Lower lobe of right lung (tissue), 2 donors: ENCODE measurements at places on chromosomes 6 and 20. TPM values are rescaled to one million over a fixed set of nuclear protein-coding genes. Genes with fewer than 3 reads are reported as not detected.
A peak's percentile ranks its signal among the peaks of the same experiment; 100 is the strongest.

The FAM217A gene
- not detected for total RNA-seq

The THBD gene
- total RNA-seq: 77.6 TPM

The APOBEC2 gene
- total RNA-seq: 0.65 TPM

The POM121L2 gene
- total RNA-seq: not detected

The GPX5 gene
- total RNA-seq: not detected

- H3K27ac ChIP-seq: peak overlapping the region; percentile 13
- no peaks in the 10 kb centered on the region for H3K27me3 ChIP-seq
- H3K4me3 ChIP-seq: no peak overlapping the region
- H3K36me3 ChIP-seq: no peaks in the 10 kb centered on the region
Measured at GRCh38 chr6:19848465-19849029, 11.4 kb downstream of the ID4 start.

DNA sequence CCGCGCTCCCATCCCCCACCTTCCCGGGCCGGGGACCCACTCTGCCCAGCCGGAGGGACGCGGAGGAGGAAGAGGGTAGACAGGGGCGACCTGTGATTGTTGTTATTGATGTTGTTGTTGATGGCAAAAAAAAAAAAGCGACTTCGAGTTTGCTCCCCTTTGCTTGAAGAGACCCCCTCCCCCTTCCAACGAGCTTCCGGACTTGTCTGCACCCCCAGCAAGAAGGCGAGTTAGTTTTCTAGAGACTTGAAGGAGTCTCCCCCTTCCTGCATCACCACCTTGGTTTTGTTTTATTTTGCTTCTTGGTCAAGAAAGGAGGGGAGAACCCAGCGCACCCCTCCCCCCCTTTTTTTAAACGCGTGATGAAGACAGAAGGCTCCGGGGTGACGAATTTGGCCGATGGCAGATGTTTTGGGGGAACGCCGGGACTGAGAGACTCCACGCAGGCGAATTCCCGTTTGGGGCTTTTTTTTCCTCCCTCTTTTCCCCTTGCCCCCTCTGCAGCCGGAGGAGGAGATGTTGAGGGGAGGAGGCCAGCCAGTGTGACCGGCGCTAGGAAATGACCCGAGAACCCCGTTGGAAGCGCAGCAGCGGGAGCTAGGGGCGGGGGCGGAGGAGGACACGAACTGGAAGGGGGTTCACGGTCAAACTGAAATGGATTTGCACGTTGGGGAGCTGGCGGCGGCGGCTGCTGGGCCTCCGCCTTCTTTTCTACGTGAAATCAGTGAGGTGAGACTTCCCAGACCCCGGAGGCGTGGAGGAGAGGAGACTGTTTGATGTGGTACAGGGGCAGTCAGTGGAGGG, 2.8 kb downstream of the SOX4 start:
- H3K4me1 ChIP-seq: peaks cover 20% of the 10 kb centered on the region
- DNase-seq: peak; percentile 59
- no peaks in the 10 kb centered on the region for H3K27me3 ChIP-seq
- H3K4me3 ChIP-seq: peak overlapping the region; percentile 79
- peak overlapping the region; percentile 90 for H3K27ac ChIP-seq
- H3K36me3 ChIP-seq: no peaks in the 10 kb centered on the region

DNA sequence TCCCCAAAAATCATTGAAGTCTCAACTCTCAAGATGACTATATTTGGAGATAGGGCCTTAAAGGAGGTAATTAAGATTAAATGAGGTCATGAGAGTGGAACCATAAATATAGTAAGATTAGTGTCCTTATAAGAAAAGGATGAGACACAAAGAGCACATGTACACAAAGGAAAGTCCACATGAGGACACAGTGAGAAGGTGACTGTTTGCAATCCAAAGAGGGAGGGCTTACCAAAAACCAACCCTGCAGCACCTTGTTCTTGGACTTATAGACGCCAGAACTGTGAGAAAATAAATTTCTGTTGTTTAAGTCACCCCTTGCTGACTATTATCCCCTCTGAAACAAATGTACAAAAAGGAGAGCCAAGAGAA, 150.4 kb upstream of the SMLR1 start:
- H3K4me1 ChIP-seq: peaks cover 7% of the 10 kb centered on the region
- H3K27ac ChIP-seq: no peak overlapping the region
- H3K36me3 ChIP-seq: no peaks in the 10 kb centered on the region

- H3K36me3 ChIP-seq: no peaks in the 10 kb centered on the region
- H3K27ac ChIP-seq: no peak overlapping the region
- no peaks in the 10 kb centered on the region for H3K27me3 ChIP-seq
- H3K4me3 ChIP-seq: no peak overlapping the region
- no peak for DNase-seq
Measured at GRCh38 chr6:132973514-132973993, 159.2 kb downstream of the RPS12 start.

- H3K4me3 ChIP-seq: no peak overlapping the region
- H3K27ac ChIP-seq: no peak overlapping the region
- H3K4me1 ChIP-seq: no peaks in the 10 kb centered on the region
Measured at GRCh38 chr6:163992056-163992455, 577.5 kb downstream of the QKI start.

DNA sequence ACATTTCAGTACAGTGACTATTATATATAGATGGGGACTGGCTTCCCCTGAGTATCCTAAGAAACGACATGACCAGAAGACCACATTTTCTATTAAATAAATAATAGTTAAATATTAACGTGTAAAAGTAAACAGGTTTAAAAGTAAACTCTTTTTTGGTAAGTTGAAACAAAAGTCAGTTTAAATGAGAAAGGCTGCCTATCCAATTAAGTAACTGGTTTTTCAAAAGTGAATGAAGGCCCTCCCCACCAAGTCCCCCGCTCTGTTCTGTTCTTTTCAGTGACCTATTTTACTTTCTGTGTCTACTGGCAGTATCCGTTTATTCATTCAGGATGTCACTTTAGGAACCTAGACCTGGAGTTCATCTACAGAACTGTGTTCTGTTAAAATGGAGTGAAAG, 32.0 kb downstream of the QKI start:
- H3K36me3 ChIP-seq: no peaks in the 10 kb centered on the region
- no peak overlapping the region for H3K27ac ChIP-seq
- no peak overlapping the region for H3K4me3 ChIP-seq
- DNase-seq: no peak
- peaks cover 49% of the 10 kb centered on the region for H3K4me1 ChIP-seq

DNA sequence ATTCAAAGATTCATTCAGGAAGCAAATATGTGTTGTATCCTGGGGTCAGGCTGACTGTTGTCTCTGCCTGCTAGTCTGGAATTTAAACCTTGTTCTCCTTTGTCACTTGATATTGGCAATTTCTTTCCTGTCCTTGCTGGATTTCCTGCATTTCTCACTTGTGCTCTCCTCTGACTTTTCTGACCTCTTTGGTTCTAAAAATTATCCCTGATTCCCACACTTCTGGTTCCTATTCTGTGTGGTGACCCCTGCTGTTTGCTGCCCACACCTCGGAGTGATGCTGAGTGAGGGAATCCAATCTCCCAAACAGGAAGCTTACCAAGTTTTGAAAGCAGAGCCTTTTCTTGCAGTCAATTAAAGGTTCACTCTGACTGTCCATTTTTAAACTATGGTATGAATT, 345.3 kb downstream of the CDKAL1 start:
- H3K36me3 ChIP-seq: no peaks in the 10 kb centered on the region
- H3K27me3 ChIP-seq: no peaks in the 10 kb centered on the region
- H3K27ac ChIP-seq: no peak overlapping the region
- no peak for DNase-seq
- H3K4me1 ChIP-seq: peaks cover 10% of the 10 kb centered on the region
- H3K4me3 ChIP-seq: no peak overlapping the region

- H3K36me3 ChIP-seq: no peaks in the 10 kb centered on the region
- H3K27ac ChIP-seq: no peak overlapping the region
- H3K4me1 ChIP-seq: no peaks in the 10 kb centered on the region
- no peak for DNase-seq
- no peaks in the 10 kb centered on the region for H3K27me3 ChIP-seq
Measured at GRCh38 chr6:21383450-21384085, 210.0 kb upstream of the SOX4 start.

DNA sequence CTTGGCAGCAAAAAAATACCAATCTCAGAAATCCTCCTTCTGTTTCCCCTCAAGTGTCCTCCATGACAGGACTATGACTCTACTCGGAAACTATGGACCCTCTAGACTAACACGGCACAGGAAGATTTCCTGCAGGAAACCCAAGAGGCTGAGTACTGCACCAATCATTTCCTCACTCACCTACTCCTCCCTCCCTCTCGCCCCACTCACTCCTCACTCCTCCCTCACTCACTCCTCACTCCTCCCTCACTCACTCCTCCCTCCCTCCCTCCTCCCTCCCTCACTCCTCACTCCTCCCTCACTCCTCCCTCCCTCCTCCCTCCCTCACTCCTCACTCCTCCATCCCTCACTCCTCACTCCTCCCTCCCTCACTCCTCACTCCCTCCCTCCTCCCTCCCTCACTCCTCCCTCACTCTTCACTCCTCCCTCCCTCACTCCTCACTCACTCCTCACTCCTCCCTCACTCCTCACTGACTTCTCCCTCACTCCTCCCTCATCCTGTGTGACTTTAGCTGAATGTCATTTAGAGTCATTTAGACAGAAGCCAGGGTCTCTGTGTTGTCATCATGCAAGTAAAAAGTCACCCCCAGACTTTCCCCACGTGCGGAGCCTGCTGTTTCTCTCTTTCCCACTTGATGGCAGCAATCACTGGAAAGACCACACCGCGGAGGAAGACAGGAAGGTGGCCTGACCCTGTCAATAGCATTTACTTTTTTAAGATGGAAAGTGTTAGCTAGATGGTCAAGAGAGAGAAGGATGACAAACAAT, 226.8 kb upstream of the PDE10A start:
- peaks cover 7% of the 10 kb centered on the region for H3K27me3 ChIP-seq
- no peak overlapping the region for H3K27ac ChIP-seq
- DNase-seq: no peak
- no peaks in the 10 kb centered on the region for H3K4me1 ChIP-seq
- no peaks in the 10 kb centered on the region for H3K36me3 ChIP-seq
- no peak overlapping the region for H3K4me3 ChIP-seq
